CMK (cell line): ENCODE measurements at places on chromosomes 6 and 20.

DNA sequence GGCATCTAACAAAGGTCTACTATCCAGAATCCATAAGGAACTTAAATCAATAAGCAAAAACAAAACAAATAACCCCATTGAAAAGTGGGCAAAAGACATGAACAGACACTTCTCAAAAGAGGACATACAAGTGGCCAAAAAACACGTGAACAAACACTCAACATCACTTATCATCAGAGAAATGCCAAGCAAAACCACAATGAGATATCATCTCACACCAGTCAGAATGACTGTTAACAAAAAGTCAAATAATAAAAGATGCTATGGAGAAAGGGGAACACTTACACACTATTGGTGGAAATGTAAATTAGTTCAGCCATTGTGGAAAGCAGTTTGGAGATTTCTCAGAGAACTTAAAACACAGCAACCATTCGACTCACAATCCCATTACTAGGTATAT, 19.4 kb upstream of the VNN1 start:
- DNase-seq, result no peak

DNA sequence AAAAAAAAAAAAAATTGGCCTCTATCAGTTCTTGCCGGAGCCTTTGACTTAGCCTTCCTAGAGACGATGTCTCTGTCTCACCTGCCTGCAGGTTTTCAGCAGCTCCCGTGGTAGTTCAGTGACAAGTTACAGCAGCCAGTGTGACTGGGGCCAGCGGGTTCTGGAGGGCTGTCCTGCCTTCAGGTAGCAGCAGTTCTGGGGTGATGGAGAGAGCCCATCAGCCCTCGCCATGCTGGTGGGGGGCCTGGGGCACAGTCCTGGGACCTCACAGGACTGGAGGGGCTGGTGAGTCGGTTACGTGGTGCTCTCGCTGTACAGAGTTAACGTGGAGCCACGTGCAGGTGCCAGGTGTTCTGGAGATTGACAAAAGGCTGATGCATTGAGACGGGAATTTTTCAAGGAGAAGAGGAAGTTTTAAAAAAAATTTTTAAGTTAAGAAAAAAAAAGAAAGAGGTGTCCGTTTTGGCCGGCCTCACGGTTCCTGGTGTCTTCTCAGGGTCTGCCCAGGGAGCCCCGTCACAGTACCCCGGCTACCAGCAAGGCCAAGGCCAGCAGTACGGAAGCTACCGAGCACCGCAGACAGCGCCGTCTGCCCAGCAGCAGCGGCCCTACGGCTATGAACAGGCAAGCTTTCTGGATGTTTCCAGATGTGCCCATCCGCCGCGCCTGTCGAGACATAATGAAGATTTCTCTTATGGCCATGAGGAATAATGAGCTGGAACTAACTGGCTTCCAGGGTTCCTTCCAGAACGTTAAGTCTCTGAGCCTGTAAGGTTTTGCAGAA, 8.6 kb upstream of the MTG2 start:
- DNase-seq, result no peak

- DNase-seq, result no peak
Observed at GRCh38 chr6:12716298-12716916, at the start of gene PHACTR1. PHACTR1 (plus strand) TSS chr6:12716767.

DNA sequence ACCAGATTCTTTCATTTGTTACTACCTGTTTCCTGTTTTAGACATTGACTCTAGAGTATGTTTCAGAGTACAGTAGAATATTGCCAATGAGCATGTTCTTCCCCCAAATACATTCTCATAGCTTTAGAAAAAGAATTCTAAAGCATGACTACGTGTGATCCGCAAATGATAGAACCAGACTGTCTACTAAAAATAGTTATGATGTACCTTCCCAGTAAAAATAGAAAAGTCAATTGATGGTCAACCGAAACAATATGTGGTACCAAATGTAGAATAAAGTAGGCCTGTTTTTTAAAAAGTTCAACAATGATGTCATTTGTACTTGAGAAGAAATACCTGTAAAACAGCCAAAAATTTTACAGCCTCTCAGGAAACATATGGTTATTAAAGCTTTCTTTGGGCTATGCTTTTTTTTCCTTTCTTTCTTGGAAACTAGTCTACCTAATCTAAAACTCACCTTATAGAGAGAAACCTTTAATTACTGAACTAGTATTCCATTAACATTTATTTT, 130.1 kb upstream of the MTHFD1L start:
- no peak for DNase-seq

DNA sequence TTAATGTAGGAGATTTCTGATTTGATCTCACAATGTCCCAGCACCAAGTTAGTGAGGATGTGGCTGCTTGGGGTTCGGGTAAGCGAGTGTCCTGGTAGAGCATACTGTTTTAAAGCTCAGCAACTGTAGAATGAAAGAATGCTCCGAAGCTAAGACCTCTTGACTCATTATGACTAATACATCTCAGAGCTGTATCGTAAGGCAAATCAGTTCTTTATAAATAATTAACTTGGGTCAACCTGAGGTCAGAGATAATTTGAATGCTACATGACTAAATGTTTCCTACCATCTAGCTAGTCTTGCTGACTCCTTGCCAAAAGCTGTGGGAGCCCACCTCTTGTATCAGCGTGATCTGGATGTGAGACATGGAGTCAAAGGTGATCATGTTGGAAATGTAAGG, 128.8 kb upstream of the PDE7B start:
- no peak for DNase-seq

GRCh38 chr6:32191696-32192607, 491 bp downstream of the GPSM3 start:
- no peak for DNase-seq
